ENCODE measurements at places on chromosomes 2 and 18.

DNA sequence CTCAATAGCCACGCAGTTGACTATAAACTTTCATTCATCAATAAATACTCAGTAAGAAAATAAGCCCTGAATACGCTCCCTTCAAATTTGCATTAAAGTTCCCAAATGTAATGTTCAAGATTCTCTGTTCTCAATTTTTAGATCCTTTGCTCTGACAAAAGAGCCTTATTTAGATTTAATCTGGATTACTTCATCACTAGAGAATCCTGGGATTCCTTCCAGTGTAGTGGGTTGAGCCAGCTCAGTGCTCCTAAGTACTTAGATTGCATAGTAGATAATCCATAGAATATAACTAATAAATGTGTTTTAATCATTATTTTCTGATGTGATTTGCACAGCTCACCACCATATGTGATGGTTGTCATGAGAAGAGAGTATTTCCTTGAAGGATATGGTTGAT lies 1286.2 kb downstream of the SUCLG1 start:
- no peak for DNase-seq

GRCh38 chr2:226431288-226431948 lies 368.2 kb downstream of the IRS1 start:
- DNase-seq: no peak

DNA sequence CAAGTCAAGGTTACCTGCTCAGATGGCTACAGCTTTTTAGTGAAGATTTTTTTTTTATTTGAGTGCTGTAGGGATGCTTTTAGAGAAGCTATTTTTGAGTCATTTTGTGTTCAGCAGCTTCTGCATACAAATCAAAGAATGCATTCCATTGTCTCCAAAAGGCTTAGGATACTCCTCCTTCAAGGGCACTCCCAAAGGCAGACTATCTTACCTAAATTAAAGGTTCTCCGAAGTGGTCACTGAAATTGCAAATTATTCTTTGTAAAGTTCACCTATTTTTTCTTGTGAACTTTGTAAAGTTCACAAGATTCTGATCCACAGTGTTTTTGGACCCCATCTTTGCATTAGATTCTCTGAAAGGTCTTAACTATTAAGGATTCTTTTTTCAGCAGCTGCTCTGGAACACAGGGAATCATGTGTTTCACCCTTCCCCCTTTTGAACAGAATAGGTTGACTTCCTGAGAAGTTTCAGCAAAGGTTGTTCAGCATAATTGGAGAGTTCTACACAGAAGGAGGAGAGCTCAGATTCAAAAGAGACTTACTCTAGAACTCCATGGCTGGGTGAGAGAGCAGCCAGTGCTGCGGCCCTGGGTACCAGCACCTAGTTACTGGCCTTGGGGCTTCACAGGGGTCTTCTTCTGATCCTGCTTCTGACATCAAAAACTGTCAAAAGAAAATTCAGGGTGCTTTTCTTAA lies 14.5 kb downstream of the CLIP4 start:
- no peak for DNase-seq

GRCh38 chr2:202290316-202290715 lies 24.8 kb downstream of the NOP58 start:
- no peak for DNase-seq

Measured in Kasumi-1 (cell line).